ENCODE measurements at places on chromosomes 1 and 21.

GRCh38 chr21:29896884-29897283 is 42.9 kb downstream of the GRIK1 start:
- DNase-seq, result no peak

- no peak for DNase-seq
Observed at GRCh38 chr1:184065559-184065958, 14.0 kb downstream of the TSEN15 start.

- no peak for DNase-seq
Observed at GRCh38 chr1:33342041-33342723, 21.3 kb upstream of the A3GALT2 start.

- DNase-seq, result no peak
Observed at GRCh38 chr1:33182896-33183295, 1.1 kb upstream of the TRIM62 start.

DNA sequence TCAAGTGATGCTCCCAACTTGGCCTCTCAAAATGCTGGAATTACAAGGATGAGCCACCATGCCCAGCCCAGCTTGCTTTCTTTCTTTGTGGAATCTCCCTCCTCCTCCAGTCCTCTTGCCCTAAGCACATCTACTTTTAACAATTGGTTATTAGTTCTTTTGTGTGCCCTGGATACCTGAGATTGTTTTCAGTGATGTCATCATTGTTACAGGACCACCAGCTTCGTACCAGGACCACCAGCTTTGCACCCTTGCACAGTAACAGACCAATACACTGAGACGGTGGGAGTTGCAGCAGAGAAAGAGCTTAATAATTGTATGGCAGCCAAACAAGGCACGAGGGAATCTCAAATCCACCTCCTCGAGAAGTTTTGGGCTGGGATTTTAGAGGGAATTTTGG is 71.3 kb downstream of the CNIH3 start:
- DNase-seq, result no peak
